ENCODE measurements at places on chromosomes 11 and 22.

DNA sequence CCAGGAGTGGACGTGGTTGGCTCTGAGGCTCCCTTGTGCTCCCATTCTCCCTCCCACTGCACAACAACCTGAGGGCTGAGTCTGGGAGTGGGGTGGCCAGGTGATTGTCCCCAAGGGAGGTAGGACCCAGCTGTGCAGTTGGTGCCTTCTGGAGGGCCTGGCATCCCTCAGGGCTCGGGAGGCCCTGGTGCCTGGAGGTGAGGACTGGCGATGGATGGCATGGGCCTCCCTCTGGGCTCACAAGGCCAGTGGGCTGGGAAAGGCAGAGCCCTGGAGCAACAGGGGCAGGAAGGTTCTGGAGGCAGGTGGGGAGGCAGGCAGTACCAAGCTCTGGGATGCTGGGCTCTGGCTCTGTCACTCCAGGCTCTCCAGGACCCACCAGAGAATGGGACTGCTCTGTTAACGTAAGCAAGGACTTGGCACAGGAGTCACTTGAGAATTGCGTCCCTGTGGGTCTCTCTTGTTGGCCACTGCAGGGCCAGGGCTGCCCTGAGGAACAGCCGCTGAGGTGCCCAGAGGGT, 114.2 kb downstream of the KCNQ1OT1 start:
- DNase-seq: peak; percentile 20

DNA sequence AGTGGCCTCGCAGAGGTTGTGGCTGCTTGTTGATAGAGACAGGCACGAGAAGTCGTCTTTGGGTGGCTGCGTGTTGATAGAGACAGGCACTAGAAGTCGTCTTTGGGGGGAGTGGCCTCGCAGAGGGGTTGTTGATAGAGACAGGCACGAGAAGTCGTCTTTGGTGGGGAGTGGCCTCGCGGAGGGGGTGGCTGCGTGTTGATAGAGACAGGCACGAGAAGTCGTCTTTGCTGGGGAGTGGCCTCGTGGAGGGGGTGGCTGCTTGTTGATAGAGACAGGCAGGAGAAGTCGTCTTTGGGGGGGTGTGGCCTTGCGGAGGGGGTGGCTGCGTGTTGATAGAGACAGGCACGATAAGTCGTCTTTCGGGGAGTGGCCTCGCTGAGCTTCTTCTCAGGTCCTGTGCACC, 328.8 kb downstream of the TBC1D22A start:
- no peak for DNase-seq

GRCh38 chr11:46493791-46494190, 100.0 kb downstream of the AMBRA1 start:
- DNase-seq: no peak

- DNase-seq: no peak
Observed at GRCh38 chr11:113315811-113316210, 1.4 kb downstream of the TTC12 start.
